GM06990 (cell line): ENCODE measurements at places on chromosomes 13 and 19.

GRCh38 chr19:41422955-41423354, 4.2 kb downstream of the B3GNT8 start:
- no peak for DNase-seq

- peak; percentile 61 for DNase-seq
These were observed 9.2 kb upstream of the FBN3 start for GRCh38 chr19:8158411-8159074.

DNA sequence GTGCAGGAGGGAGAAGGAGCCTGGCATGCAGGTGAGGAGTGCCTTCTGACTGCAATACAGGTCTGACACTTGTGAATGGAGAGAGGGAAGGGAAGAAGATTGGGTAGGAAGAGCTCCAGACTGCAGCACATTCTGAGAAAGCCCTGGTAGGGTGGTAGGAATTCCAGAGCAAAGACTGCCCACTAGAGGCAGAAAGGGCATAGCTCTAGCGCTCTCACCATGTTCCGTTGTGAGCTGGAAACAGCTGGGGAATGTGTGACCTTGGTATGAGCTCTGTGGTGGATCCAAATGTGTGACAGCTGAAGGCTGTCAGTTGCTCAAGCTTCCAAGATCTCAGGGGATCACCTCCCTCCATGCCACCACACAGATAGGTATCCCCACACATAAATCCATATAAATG, 2.9 kb upstream of the MTUS2 start:
- DNase-seq = no peak

DNA sequence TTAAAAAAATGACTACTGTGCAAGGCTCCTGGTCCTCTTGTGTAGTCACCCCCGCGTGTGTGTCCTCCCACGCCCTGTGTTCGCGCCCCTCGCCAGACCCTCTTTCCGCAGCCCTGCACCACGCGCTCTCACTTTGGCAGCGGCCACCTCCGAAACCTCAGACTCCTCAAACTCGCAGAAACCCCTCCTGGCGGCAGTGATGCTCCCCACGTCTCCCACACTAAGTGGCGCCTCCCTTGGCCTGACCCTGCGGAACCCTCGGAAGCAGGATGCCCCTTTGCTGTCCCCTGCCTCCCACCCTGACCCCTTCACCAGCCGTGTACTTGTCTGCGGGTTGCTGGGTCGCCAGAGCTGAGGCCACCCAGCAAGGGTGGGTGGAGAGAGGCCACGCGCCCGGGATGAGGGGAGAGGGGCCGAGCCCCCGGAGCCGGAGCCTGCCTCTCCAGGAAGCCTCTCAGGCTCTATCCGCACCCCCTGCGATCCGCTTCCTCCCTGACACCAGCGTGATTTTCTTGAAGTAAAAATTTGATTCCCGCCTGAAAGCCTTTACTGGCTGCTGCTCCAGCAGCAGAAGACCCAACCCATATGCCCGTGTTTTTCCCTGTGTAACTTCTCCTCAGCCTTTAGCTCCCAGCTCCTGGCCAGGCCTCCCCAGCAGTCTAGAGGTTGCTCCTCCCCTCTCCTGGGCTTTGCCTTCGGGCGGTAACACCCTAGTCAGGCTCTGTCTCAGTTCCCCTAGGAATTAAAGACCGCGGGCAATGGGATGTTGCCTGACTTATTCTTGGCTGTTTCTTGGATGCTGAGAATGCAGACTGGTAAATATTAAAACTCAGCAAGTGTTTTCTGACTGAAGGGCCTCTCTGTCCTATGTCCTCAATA, 55.2 kb downstream of the MIPEP start:
- no peak for DNase-seq

- no peak for DNase-seq
These were observed 40.1 kb downstream of the HSPH1 start for GRCh38 chr13:31121379-31122140.

DNA sequence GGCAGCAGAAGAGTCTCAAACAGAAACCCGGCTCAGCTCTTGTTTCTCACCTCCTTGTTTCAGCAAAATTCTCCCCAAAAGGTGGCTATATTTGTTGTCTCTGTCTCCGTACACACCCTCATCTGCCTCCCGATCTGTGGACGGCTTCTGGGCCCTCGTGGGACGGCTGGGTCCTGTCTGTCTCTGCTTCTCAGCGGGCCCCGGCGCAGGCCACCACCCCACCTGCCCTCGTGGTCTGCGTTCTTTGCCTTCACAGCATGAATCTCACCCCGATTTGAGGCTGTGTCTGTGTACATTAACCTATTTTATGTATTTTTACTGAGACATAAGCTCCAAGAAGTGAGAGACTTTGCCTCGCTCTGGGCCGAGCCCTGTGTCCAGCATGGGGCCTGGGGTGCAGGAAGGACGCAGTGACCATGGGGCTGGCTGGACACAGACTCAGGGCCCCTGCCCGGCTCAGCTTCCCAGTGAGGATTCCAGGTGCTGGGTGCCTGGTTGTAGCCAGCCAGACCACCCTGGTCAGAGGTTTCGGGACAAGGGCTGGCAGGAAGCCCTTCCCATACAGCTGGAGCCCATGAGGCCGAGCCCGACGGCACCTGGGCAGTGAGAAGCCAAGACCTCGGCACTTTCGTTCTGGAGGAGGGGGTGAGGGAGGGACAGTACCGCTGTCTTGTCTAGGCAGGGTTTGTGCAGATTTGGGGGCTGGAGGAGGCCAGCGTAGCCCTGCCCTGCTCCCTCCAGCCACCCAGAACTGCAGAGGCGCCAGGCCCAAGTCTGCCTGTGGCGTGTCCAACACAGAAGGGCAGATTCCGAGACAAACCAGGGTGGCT, 78.5 kb upstream of the MCF2L start:
- no peak for DNase-seq

DNA sequence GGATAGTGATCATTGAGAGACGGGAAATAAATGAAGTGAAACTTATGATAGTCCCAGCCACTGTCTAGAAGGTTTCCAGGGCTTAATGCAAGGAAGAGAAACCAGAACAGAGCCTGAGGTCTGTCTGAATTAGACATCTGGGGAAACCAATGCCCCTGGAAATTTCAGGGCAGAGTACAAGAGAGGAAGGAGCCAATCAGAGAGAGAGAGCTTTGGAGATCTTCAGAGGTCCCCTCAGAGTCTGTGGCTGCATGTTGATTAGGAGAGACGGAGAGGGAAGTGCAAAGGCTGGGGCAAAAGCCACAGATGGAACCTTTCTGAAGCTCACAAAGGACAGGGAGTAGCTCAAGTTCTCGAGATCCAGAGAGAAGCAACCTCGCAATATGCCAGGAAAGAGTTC, 378.0 kb downstream of the DNAJC15 start:
- no peak for DNase-seq

- peak; percentile 23 for DNase-seq
These were observed 2.1 kb downstream of the ZNF575 start for GRCh38 chr19:43534816-43535761.

DNA sequence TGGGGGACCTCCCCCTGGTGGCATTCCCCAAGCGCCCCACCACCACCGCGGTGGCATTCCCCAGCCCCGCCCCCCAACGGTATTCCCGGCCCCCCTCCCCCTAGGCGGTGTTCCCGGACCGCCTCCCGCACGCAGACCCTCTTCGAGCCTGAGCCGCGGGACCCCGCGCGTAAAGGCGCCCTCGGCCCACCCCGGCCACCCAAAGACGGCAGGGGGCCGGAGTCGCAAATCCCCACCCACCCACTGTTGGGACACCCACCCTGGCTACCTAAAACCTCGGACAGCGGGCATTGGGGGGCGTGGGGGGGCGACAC, 22.4 kb downstream of the OLFM2 start:
- no peak for DNase-seq

DNA sequence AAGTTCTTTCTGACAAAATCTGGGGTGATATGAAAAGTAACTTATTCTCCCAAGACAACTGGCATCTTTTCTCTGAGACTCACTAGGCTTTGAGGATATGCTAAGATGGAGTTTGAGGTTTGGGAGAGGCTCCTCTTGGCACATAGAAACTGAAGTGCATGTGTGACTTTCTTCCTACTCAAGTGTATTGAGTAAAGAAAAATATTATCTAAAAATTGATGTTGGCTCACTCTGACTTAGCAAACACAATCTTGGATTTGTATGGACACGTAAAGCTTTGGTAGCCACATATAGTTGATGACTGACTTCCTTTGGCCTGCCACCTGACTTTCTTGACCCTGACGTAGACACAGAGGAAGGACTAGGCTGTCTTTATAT, 71.1 kb upstream of the KLF12 start:
- DNase-seq = no peak
